Mesendoderm (in vitro differentiated cells): ENCODE measurements at places on chromosomes 1 and 21.

- no peak for DNase-seq
Observed at GRCh38 chr1:57024855-57025254, 59.0 kb upstream of the C8B start.

DNA sequence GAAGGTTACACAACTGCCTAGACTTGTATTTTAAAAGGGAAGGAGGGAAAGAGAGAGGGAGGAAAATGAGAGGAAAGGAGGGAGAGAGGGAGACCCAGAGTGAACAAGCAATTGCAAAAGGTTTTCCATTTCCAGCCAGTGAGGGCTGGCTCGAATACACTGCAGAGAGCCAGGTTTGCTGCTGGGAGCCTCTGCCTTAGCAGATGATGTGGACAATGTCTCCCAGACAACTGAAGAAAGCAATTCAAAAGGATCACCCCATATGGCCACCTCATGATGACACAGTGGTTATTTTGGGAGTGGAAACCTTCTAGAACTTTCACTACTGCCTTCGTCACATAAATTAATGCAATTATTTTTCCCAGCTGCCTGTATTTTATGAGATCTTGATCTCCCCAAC is 86.4 kb downstream of the BCAR3 start:
- no peak for DNase-seq

GRCh38 chr1:234584926-234585325 is 25.1 kb downstream of the IRF2BP2 start:
- no peak for DNase-seq

GRCh38 chr1:9111957-9112356 is 16.9 kb downstream of the GPR157 start:
- DNase-seq: no peak

DNA sequence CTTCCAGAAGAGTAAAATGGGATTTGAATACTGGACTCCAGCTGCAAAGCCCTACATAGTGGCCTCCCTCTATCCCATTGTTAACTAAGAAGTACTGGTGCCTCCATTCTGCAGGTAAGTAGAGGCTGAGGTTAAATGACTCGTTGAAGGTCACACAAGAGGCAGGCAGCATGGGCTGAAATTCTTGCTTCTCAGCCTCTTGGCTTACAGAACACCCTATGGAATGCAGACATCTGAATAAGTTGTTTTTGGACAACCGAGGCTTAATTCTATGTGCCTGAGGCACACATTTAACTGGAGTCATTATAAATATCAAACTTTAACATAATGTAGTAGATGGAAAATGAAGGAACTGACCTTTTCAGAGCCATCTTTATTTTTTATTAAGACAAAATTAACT is 5.7 kb downstream of the DNAJC11 start:
- peak; percentile 11 for DNase-seq

- DNase-seq: no peak
Observed at GRCh38 chr1:194830387-194830786, 1644.0 kb upstream of the B3GALT2 start.
